CD8-positive, alpha-beta T cell (primary cell): ENCODE measurements at places on chromosomes 16 and 17. TPM values are rescaled to one million over a fixed set of nuclear protein-coding genes. Genes with fewer than 3 reads are reported as not detected.

Gene PROCA1
- total RNA-seq = 2.8 TPM

- DNase-seq = no peak
These were observed 47.9 kb downstream of the TMEM114 start for GRCh38 chr16:8542393-8542792.

GRCh38 chr16:62814891-62815290 is 778.7 kb upstream of the CDH8 start:
- no peak for DNase-seq

GRCh38 chr17:38547444-38547843 is 58.3 kb downstream of the SRCIN1 start:
- no peak for DNase-seq
